ENCODE measurements at places on chromosomes 16 and 17.

GRCh38 chr16:66741169-66741900, 10.1 kb downstream of the DYNC1LI2 start:
- DNase-seq = peak; percentile 37

- DNase-seq = no peak
These were observed 3.1 kb downstream of the MRC2 start for GRCh38 chr17:62630365-62631085.

GRCh38 chr16:2038382-2039231, 9.0 kb downstream of the NTHL1 start:
- DNase-seq = peak; percentile 78

- no peak for DNase-seq
These were observed 139.0 kb downstream of the CYLD start for GRCh38 chr16:50880926-50881325.

GRCh38 chr17:526425-526824, 173.8 kb upstream of the RPH3AL start:
- no peak for DNase-seq

- DNase-seq = no peak
These were observed 258.2 kb upstream of the HSBP1 start for GRCh38 chr16:83549316-83550182.

DNA sequence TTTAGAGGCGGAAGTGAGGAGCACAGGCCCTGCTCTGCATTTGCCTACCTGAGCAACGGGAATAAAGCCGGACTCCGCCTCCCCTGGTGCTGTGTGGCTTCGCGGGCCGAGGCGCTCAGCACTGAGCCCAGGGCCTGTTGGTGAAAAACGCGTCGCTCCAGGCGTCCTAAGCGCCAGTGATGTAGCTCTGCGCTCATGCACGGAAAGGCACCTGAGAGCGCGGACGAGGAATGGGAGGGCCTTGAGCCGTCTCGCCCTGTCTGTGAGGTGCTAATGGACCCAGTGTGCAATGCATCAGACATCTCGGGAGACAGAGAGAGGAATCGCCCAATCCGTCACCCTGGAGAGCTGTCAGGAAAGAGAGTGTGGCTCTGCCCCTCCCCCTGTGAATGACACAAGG, 17.2 kb upstream of the ATP2A3 start:
- no peak for DNase-seq

GRCh38 chr16:74107795-74108610, 188.6 kb upstream of the PSMD7 start:
- no peak for DNase-seq

DNA sequence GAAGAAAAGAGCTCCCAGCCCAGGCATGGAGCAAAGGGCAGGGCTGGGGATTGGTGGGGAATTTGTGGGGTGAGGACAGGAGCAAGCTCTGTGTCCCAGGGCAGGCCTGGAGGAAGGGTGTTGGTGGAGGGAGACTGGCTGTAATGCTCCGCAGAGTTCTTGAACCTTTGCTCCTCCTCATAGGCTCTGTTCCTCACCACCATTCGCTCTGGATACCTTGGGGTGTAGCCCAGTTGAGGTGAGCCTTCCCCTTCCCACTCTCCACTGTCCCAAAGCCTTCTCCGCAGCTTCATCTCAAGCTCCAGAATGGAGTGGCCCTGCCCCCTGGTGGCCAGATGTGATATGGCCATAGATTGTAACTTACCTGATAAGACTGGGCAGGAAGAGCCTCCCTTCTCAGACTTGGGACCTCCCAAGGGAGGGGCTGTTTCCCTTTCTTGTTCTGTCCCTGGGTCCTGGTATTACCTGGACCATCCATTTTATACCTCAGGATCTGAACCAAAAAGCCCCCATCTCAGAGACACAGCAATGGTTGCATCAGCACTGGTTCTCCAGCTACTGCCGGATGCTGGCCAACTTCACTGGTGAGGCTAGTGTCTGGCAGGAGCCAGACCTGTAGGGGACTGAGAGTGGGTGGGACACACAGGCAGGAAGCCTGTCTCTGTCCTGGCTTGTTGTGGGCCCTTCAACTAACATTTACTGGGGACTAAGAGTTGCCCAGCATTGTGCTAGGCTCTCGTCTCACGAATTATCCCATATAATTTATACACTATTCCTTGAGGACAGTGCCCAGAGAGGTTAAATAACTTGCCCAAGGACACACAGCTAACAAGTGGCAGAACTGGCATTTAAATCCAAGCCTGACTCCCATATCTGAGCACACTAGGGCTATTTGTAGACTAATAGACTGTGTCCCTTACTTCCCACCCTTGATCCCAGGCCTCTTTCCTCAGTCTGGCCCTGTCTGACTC, 19.1 kb upstream of the STAC2 start:
- peak; percentile 80 for DNase-seq

DNA sequence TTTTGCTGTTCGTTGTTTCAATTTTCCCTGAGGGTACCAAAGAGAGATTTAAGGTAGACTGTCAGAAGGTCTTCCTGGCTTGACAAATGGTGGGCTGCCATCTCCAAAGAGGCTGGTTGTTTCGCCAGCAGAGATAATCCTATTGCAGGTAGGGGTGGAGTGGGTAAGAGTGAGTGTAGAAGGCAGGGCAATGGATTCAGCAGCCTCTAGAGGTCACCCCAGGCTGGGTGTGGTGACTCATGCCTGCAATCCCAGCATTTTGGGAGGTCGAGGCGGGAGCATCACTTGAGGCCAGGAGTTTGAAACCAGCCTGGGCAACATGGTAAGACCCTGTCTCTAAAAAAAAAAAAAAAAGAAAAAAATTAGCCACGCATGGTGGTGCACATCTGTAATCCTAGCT, 34.6 kb downstream of the DCAKD start:
- no peak for DNase-seq

All from renal cortex interstitium (tissue), 15 donors.